T-cell (primary cell): ENCODE measurements at places on chromosomes 11 and 22. TPM values are rescaled to one million over a fixed set of nuclear protein-coding genes. Genes with fewer than 3 reads are reported as not detected.

- no peak for DNase-seq
Measured at GRCh38 chr11:22920939-22921565, 60.8 kb upstream of the CCDC179 start.

DNA sequence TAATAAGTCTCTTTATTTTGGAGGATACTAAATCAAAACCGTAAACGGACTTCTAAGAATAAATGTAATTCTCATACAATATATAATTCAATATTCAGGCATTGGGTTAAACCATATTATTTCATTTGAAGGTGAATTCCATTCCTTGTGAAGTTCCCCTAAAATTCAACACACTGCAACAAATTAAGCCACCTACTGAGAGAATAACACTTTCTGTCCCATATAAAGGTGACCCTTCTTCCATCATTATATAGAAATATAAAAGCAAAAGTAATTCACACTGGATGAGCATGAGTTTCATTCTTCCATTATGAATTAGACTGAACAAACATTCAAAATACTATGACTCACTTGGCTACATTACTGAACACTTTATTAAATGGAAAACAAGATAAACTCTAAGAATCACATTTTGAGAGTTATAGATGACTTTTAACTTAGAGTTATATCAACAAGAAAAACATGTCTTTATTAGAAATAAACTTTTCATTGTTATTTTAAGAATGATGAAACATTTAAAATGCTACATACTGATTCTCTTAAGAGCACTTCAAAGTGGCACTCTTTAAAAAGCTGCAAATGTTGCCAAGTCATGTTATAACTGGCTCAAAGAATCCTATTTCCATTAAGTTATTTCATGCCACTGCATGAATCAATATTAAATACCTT, 2.8 kb downstream of the SESN3 start:
- no peak for DNase-seq

DNA sequence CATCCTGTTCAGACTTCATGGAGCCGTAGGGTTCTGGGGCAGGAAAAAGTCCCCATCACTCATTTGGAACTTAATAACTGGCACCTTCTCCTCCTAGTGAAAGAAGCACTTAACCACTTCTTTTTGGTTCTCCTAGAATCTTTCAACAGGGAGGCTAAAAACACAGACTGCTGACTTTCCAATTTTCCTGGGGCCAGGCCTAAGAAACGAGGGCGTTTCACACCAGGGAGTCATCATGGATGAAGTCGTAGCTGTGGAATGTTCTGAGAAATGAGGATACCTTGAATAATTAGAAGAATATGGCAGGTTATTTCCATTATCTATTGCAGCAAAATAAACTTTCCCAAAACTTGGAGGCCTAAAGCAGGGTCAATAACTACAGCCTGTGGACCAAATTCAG, 26.0 kb upstream of the API5 start:
- DNase-seq = no peak

DNA sequence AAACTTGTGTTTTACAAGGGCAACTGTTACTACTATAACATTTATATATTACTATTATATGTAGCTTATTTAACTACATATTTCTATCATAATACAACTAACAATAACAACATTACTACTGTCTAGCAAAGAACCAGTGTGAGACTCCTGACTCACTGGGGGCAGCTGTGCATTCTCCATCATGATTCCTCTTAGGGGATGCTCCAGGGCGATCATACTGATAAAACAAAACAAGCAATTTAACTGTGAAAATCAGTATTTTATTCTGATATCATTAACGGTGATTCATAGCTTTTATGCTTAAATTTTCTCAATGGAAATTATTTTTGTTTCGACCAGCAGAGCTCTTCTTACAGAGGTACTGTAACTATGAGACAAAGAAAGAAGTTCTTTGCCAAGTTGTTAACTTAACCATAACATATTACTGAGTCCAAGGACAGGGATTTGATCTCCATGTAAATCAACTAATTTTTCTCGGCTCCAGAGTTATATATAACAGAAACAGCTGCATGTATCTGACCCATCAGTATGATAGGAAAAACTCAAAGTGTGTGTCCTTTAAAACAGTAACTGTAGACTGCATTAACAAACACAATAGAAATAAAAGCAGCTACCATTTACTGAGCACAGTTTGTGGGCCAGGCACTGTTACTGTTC, 24.8 kb upstream of the FNBP4 start:
- no peak for DNase-seq

- DNase-seq = no peak
Measured at GRCh38 chr11:76669901-76670484, 554 bp downstream of the LRRC32 start.

GRCh38 chr22:24059793-24060192, 48.7 kb downstream of the CABIN1 start:
- no peak for DNase-seq

DNA sequence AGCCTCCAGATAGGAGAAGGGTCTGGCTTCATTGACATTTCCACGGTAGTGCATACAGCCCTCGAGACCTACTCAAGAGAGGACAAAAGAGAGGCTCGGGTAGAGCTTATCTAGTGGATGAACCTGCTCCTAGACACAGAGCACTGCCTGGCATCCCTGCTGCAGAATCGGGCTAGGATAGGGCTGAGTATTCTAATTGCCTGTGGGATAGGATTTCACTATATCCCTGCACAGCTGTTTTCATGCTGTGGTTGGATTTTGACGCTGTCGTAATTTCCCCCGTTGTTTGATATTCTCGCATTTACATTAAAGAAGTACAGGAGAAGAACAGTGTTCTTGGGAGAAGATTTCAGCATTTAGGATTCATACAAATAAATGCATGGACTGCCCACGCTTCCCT, 107.8 kb downstream of the KIRREL3 start:
- no peak for DNase-seq

DNA sequence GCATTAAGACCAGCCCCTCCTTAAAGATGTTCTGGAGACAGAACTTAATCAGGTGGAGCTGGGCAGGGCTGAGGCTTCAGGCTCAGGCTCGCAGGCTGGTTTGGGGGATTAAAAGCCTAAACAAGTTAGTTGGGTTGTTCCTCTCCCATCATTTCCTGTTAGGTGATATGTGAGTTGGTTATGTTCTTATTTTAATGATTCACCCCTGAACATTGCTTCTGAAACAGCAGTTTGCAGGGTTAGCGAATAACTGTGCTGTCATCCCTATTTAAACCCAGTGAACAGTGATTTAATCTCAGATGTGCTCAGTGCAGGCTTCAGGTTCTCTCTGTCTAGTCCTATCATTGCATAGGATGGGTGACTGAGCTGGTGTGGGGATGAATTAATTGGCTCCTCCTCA, 47.4 kb upstream of the BIRC3 start:
- no peak for DNase-seq

GRCh38 chr22:44023404-44024287, 456 bp upstream of the PARVB start:
- no peak for DNase-seq

DNA sequence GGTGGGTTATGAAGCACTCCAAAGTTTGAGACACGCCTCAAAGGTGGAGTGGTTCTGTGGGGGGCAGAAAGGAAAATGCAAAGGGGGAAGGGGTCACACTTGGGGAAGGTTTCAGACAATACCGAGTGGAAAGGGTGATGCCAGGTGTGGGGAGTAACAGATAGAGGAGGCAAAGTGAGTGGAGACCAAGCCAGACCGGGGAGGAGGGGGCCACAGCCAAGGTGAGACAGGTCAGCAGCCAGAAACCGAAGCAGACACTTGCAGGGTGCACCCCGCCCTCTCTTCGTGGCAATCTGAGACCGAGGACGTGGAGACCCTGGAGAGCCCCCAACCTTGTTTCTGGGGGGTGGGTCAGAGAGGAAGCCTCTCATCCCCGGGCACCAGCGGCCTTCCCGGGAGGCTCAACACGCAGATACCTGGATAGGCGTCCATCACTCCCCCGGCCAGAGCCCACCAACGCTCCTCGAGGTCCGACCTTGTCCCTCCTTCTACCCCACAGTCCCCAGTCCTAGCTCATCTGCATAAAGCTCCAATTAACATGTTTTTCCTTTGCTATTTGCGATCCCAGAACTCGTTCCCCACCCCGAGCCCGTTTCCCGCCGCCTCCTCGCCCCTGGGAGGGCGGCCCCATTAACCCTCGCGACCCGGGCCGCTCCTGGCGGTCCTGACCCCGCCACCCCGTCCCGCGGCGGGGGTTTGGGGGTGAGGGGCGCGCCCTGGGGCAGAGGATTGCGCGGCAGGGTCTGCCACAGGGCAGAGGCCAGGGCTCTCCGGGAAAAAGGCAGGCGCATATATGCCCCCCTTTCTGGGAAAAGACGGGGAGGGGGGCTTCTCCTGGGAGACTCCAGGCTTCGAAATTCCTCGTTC, 21.8 kb downstream of the RTN4RL2 start:
- DNase-seq = no peak

- no peak for DNase-seq
Measured at GRCh38 chr11:101880222-101880621, 34.6 kb upstream of the CEP126 start.

- no peak for DNase-seq
Measured at GRCh38 chr11:45331839-45332238, 45.7 kb upstream of the SYT13 start.

GRCh38 chr11:7612661-7613393, 60.5 kb downstream of the CYB5R2 start:
- no peak for DNase-seq

GRCh38 chr11:47184711-47185304, 1.4 kb downstream of the PACSIN3 start:
- no peak for DNase-seq

- DNase-seq = no peak
Measured at GRCh38 chr11:65658174-65659021, 4.3 kb downstream of the RELA start.

- no peak for DNase-seq
Measured at GRCh38 chr11:133995066-133995465, 38.3 kb upstream of the IGSF9B start.

- DNase-seq = no peak
Measured at GRCh38 chr11:68401856-68402255, 58.7 kb upstream of the PPP6R3 start.

GRCh38 chr11:115420505-115420904, 83.7 kb downstream of the CADM1 start:
- no peak for DNase-seq

Gene TMEM191C
- 2.8 TPM for total RNA-seq

Gene ZNRF3
- total RNA-seq = 0.70 TPM

Gene MISFA
- not detected for total RNA-seq

Gene BIK
- total RNA-seq = 2.7 TPM

Gene ABTB2
- 0.69 TPM for total RNA-seq

Gene RTN4R
- 4.1 TPM for total RNA-seq

Gene OR6A2
- total RNA-seq = not detected

Gene GAL
- not detected for total RNA-seq

Gene OR6T1
- not detected for total RNA-seq

Gene OR52A1
- total RNA-seq = not detected
